ENCODE measurements at places on chromosomes 6 and 20.

GRCh38 chr20:37279820-37280219, 9.6 kb upstream of the MANBAL start:
- DNase-seq = no peak

- DNase-seq = no peak
Measured at GRCh38 chr20:17507032-17507431, 24.1 kb downstream of the BFSP1 start.

- no peak for DNase-seq
Measured at GRCh38 chr6:28742668-28743270, 181.0 kb downstream of the TRIM27 start.

DNA sequence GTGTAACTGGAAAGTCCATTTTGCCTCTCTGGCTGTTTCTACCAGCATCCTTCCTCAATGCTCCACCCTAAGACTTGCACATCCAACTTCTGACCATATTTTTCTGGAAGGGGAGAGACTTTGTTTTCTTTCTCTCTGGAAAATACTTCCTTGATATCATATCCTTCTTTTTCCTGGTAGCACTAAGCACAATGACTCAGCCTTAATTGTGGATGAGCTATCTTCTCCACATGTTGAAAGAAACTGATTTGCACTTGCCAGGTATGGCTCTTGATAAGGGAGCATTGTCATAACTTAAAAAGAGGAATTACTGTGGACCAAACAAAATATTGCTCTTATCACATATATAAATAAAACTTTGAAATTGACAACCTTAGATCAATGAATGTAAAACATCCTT, 30.1 kb upstream of the IBTK start:
- DNase-seq = no peak

DNA sequence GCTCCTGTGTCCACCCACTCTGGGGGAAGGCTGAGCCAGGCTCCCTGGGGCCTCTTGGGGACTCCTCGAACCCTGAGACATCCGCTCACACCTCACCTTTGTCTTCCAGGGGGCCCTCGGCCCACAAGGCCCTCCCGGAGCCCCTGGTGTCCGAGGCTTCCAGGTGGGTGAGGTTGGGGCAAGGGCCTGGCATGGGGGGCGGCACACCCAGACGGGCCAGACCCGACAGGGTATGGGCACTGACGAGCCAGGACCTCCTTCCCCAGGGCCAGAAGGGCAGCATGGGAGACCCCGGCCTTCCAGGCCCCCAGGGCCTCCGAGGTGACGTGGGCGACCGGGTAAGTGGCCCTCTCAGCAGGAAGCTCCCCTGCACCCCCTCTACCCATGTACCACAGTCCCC, 13.4 kb downstream of the COL9A3 start:
- DNase-seq = no peak

- no peak for DNase-seq
Measured at GRCh38 chr20:48816282-48817205, 11.3 kb downstream of the PREX1 start.

DNA sequence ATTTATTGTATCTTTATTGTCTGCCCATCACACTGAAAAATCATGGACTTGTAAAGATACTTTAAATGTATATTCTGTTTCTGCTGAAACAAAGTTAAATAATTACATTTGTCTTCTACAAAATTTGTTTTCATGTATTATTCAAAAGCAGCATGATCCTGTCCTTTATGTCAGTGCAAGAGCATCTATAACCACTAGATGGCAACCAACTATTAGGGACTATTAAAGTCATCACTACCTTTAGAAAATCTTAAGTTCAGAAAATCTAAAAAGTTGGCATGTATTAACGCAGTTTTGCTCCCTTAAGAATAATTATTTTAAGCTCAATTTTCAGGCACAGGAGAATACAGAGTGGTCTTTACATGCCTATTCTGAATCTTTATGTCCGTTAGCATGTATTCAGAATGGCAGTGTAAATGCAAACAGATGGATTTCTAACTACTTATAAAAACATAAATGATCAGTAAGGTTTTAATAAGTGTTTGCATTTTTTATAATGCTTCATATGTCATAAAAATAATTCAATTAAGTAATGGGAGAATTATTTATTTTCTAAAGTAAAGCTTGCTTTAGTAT, 17.8 kb downstream of the TMEM30A start:
- DNase-seq = no peak

DNA sequence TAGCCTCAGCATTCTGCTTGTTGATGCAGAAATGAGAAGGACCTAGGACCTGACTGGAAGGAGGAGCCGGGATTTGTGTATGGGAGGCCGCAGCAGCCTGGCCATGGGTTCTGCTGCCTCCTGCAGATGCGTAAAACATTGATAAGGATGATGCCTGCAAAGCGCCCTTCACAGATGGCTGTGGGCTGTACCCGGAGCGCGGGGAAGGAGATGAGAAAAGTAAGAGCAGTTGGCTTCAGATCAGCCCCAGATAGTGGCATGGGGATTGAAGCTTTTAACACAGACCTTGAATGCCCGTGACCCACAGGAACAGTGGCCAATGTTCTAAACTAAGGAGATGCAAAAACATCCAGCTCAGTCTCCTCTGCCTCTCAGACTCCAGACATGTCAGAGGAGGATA, 136.4 kb upstream of the KCNG1 start:
- no peak for DNase-seq

- DNase-seq = no peak
Measured at GRCh38 chr6:145086197-145086596, 649.1 kb downstream of the EPM2A start.

GRCh38 chr20:18191306-18191705, 53.6 kb downstream of the KAT14 start:
- DNase-seq = no peak

- DNase-seq = no peak
Measured at GRCh38 chr20:37007898-37008649, 56.6 kb upstream of the SAMHD1 start.

DNA sequence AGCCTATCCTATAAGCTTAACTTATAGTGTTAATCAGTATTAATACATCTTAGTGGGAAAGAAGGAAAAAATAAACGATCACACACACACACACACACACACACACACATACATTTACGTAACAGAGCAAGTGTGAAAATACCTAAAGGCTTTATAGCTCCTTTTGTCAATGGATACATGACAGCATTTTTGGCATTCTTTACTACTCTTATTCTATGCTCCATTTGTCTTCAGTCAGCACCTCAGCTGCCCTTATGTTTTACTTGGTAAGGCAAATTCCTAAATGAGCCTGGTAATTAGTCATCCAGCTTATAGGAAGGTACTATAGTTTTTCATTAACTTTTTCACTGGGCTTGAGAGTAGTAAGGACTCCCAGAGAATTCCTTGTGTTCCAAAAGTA, 25.1 kb upstream of the SLC17A3 start:
- DNase-seq = no peak

DNA sequence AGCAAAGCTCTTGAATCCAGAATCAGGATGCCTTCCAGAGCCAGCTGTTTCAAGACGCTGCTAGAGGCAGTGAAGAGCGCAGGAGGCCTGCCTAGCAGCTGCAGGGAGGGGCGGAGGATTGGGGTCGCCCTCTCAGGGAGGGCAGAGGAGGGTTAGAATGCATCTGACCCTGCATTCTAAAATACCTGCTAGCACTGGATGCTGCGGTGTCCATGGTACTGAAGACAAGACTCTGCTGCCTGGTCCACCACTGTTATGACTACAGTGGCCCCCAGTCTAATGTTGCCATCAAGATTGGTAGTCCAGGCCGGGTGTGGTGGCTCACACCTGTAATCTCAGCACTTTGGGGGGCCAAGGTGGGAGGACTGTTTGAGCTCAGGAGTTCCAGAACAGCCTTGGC, 193.7 kb upstream of the PROKR2 start:
- no peak for DNase-seq

DNA sequence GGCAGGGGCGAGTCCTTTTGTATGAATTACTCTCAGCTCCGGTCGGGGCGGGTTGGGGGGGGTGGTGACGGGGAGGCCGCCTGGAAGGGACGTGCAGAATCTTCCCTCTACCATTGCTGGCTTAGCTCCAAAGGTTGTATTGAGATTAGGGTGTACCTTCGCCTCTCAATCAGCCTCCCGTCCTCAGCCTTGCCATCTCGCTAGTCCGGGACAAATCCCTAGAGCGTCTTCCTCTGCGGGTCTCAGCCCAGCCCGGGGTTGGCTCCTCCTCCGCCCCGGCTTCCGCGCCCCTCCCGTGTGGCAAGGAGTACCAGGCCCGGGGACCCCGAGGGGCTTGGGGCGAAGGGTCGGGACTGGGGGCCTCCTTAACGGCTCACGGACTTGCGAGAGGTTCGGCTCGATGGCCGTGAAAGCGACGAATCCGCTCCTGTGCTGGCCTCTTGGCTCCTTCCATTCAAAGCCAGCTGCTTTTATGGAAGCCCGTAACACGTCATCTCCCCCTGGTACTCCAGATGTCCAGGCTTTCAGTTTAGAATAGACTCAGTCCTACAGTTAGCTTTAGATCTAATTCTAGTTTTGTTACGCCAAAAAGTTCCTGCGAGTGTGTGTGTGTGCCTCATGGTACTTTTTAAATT, 636 bp upstream of the EEF1A1 start:
- DNase-seq = peak; percentile 76

DNA sequence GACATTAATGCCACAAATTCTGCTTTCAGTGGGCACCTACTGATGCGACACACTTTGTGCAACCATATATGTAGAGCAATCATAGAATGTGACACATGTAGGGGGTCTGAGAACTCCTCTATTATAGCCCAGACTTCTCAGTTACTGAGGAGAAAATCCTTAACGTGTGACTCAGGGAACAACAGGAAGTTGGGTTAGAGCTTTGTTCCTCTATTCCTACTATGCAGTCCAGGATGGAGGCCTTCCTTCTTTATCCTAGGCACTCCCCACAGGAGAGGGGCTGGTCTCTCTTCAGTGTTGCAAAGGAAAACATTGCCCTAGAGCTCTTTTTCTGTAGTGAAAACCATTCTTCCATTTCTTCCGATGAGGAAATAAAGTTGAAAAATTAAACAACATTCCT, 39.6 kb upstream of the RCAN2 start:
- DNase-seq = no peak

GRCh38 chr6:22239261-22239921, 57.4 kb downstream of the PRL start:
- no peak for DNase-seq

DNA sequence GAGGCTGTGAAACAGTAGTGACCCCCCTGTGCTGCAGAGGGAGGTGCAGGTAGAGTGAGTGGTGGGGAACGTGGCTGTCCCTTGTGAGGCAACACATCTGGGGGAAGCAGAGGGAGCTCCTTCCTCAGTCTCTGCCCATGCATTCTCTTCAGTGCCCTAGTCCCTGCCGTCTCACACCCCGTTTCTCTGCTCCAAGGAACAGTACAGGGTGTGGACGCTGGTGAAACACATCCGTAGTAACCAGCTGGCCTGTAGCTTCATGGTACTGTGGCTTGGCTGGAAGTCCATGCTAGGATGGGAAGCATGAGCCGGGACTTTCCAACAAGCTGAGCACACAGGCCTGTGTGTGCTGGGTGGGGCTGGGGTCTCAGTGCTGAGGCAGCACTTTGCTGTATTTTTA, 25.4 kb upstream of the CST3 start:
- no peak for DNase-seq

GRCh38 chr6:44051515-44051914, 75.7 kb downstream of the MRPL14 start:
- DNase-seq = no peak

- no peak for DNase-seq
Measured at GRCh38 chr20:49969234-49969633, 13.5 kb upstream of the SNAI1 start.

GRCh38 chr20:40894237-40894630, 134.4 kb upstream of the TOP1 start:
- DNase-seq = no peak

- DNase-seq = no peak
Measured at GRCh38 chr6:79246891-79247290, 12.4 kb upstream of the HMGN3 start.

GRCh38 chr20:53639647-53640440, 46.2 kb upstream of the ZNF217 start:
- DNase-seq = no peak

DNA sequence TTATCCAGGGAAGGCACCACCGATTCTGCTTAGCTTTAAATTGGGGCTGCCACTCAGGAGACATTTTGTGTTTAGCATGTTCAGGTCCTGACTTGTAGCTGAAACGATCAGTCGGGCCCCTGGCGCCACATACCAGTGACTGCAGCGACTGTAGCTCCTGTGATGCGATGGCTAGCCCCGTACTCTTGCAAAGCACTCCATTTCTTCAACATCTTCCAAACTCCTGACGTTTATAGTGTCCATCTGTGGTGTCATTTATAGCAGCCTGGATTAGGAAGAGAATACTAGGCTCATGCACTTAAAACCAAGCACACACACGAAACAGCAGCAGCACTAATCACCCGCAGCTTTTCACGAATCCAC, 13.0 kb downstream of the POU3F2 start:
- DNase-seq = no peak

DNA sequence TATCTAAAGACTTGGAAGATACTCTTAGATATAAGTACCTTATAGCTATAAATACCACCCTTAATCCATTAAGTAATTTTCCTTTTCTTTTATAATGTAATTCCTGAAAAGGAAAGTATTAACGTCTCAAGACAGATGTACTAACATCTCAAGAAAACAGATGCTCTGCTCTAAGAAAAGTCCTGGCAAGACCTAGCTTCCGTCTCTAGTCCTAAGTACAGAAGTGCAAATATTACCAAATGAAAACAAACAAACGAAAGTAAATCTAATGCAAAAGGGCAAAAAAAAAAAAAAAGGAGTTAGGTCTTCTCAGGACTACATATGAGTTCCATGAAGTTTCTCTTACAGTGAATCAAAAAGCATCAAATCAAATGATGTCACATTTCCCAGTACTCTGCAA, 106.8 kb upstream of the PDE10A start:
- DNase-seq = no peak

- DNase-seq = peak; percentile 71
Measured at GRCh38 chr6:33768644-33769120, 20.2 kb downstream of the LEMD2 start.

DNA sequence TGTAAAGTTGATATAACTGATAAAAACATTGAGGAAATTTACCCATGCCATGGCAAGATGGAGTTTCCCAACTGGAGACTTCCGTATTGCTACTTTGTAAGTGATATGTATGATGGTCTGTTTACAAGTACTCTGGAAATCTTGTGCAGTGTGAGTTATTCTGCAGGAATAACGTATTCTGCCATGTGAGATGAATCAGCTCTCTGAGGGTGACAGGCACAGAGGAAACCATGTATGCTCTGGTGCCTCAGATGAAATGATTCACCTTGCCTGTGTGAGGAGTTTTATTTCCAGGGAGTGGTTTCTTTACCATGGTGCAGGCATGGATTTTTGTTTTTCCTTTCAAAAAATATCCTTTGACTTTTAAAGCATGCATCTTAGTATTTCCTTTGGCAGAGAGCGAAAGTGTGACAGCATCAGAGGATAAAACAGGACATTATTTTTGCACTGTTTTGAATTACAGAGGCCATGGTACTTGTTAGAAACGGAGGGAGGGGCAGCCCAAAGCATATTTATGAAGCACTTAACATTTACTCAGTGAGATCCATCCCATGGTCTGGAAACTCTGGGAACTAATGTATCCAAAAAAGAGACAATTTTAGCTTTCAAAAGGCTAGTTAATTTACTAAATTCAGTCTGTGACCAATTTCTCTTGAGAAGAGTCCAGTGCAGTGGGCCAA, 36.0 kb upstream of the MTRF1L start:
- no peak for DNase-seq
